ENCODE measurements at places on chromosomes 5 and 9. TPM values are rescaled to one million over a fixed set of nuclear protein-coding genes. Genes with fewer than 3 reads are reported as not detected.

DNA sequence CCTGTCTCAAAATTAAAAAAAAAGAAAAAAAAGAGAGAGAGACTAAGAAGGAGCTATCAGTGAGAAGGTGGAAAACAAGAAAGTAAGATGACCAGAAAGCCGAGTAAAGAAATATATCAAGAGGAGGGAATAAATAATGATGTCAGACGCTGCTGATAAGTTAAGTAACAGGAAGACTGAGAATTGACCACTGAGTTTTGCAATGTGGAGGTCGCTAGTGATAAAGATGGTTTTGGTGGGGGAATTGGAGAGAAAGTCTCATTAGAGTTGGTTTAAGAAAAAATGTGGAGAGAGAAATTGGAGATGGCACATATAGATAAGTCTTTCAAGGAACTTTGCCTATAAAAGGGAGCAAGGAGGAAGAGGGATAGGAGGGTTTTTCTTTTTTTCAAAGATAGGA is 91.9 kb downstream of the RAD23B start:
- H3K4me1 ChIP-seq, result no peaks in the 10 kb centered on the region
- H3K27ac ChIP-seq, result no peak overlapping the region
- no peak for DNase-seq
- H3K27me3 ChIP-seq, result no peaks in the 10 kb centered on the region
- H3K4me3 ChIP-seq, result no peak overlapping the region

GRCh38 chr9:8643464-8643863 is 843.9 kb upstream of the DMAC1 start:
- no peak for DNase-seq
- H3K27me3 ChIP-seq, result no peaks in the 10 kb centered on the region
- H3K36me3 ChIP-seq, result no peaks in the 10 kb centered on the region
- no peak overlapping the region for H3K27ac ChIP-seq

Gene NDUFB6
- 10.5 TPM for total RNA-seq

Gene IFNA13
- total RNA-seq, result not detected

GRCh38 chr9:124839612-124840299 is 13.5 kb upstream of the WDR38 start:
- H3K4me1 ChIP-seq, result peaks cover 8% of the 10 kb centered on the region
- H3K36me3 ChIP-seq, result no peaks in the 10 kb centered on the region
- no peaks in the 10 kb centered on the region for H3K27me3 ChIP-seq
- no peak overlapping the region for H3K4me3 ChIP-seq
- no peak for DNase-seq
- H3K27ac ChIP-seq, result no peak overlapping the region

DNA sequence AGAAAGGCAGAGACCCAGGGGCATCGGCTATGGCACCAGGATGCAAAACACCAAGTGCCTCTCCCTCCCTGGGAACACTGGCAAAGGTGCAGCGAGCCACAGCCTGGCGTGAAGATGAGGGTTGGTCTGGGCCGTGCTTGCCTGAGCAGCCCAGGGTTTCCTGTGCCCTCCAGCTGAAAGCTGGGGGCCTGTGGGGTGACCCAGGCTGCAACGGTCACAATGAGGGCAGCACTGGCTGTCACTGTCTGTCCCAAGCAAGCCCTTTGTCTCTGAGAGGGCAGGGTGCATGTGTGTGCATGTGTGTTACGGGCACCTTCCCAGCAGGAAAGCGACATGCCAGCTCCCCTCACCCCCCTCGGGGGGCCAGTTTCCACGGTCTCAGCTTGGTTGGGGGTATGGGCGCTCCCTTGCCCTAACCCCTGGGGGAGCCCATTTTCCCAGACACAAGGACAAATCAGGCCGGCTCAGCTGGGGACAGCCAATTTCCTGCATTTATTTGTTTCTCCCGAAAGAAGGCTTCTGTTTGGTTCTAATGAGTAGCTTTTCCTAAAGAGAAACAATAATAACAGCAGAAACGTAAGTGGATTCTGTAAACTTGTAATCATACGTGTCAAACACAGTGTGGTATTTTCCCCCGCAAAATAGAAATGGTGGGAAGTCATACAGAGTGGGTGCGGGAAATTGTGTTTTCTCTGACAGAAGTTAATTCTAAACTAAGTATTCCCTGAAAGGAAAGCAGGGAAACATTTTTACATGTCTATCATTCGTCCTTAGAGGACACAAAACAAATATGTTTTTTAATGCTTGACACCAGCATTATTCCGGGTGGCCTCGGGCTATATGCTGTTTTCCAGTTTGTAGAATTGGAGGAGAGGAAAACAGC is 21.3 kb downstream of the MRPL36 start:
- DNase-seq, result no peak
- no peak overlapping the region for H3K27ac ChIP-seq
- H3K36me3 ChIP-seq, result no peaks in the 10 kb centered on the region
- no peak overlapping the region for H3K4me3 ChIP-seq

- peaks cover 92% of the 10 kb centered on the region for H3K27me3 ChIP-seq
- no peak overlapping the region for H3K4me3 ChIP-seq
- peaks cover 36% of the 10 kb centered on the region for H3K4me1 ChIP-seq
These were observed 1.1 kb upstream of the TLX3 start for GRCh38 chr5:171307789-171308452.

GRCh38 chr5:57828221-57828620 is 345.6 kb upstream of the ACTBL2 start:
- H3K36me3 ChIP-seq, result no peaks in the 10 kb centered on the region
- no peak for DNase-seq
- no peak overlapping the region for H3K4me3 ChIP-seq

Gene SPAAR
- total RNA-seq, result 0.68 TPM

- no peak for DNase-seq
- no peaks in the 10 kb centered on the region for H3K27me3 ChIP-seq
- H3K36me3 ChIP-seq, result no peaks in the 10 kb centered on the region
- H3K4me1 ChIP-seq, result peaks cover 17% of the 10 kb centered on the region
These were observed 116.9 kb upstream of the CPEB4 start for GRCh38 chr5:173771121-173771724.

Gene SHOC1
- total RNA-seq, result not detected

- H3K27me3 ChIP-seq, result no peaks in the 10 kb centered on the region
- no peaks in the 10 kb centered on the region for H3K4me1 ChIP-seq
- H3K4me3 ChIP-seq, result no peak overlapping the region
- no peaks in the 10 kb centered on the region for H3K36me3 ChIP-seq
These were observed 43.7 kb upstream of the MIER3 start for GRCh38 chr5:56995596-56995995.

- peak; percentile 51 for DNase-seq
- peak overlapping the region; percentile 92 for H3K27ac ChIP-seq
- peaks cover 5% of the 10 kb centered on the region for H3K4me1 ChIP-seq
- no peaks in the 10 kb centered on the region for H3K27me3 ChIP-seq
- no peaks in the 10 kb centered on the region for H3K36me3 ChIP-seq
These were observed 655 bp upstream of the RAI14 start for GRCh38 chr5:34655354-34655991.
